ENCODE measurements at places on chromosomes 3 and 15. TPM values are rescaled to one million over a fixed set of nuclear protein-coding genes. Genes with fewer than 3 reads are reported as not detected.

GRCh38 chr3:30225021-30225420, 381.4 kb upstream of the TGFBR2 start:
- no peak for DNase-seq

GRCh38 chr3:104133630-104134029, 1233.1 kb upstream of the ALCAM start:
- no peak for DNase-seq

DNA sequence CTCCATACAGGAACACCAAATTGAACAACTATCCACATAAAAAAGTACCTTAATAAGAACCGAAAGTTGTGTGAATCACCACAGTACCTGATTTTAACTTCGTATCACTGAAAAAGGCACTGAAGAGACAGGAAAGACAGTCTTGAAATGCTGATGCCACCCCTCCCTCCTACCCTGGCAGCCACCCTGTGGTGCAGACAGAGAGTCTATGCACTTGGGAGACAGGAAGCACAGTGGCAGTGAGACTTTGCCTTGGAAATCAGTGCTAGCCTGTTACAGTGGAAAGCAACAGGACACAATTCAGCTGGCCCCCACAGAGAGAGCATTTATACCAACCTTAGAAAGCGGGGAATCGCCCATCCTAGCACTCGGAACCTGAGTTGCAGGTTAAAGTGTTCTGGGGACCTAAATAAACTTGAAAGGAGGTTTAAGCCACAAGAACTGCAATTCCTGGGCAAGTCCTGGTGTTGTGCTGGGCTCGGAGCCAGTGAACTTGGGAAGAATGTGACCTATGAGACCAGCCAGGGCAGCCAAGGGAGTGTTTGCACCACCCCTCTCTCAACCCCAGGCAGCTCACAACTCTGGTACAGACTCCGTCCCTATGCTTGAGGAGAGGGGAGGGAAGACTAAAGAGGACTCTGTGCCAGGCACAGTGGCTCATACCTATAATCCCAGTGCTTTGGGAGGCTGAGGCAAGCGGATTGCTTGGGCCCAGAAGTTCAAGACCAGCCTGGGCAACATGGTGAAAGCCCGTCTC, 240.1 kb downstream of the ISL2 start:
- DNase-seq: peak; percentile 74

- no peak for DNase-seq
Measured at GRCh38 chr3:73955494-73956070, 330.8 kb upstream of the PDZRN3 start.

DNA sequence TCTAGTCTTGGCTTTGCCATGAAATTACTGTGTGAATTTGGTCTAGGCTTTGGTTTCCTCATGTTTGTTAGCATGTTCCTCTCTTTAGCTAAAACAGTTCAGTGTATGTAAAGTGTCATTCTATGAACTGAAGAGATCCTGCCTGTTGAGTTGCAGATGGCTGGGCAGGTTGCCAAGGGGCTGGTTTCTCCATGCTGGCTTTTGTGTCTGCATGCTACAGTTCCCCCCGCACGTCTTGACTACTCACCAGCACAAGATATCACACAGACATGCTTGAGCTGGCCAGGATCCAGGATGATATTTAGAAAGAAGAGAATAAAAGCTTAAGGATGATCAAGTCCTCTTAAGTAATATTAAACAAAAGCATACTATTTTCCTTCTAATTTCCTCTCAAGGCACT, 90.2 kb downstream of the CERS3 start:
- DNase-seq: no peak

- no peak for DNase-seq
Measured at GRCh38 chr3:169931747-169932520, 20.6 kb downstream of the SAMD7 start.

DNA sequence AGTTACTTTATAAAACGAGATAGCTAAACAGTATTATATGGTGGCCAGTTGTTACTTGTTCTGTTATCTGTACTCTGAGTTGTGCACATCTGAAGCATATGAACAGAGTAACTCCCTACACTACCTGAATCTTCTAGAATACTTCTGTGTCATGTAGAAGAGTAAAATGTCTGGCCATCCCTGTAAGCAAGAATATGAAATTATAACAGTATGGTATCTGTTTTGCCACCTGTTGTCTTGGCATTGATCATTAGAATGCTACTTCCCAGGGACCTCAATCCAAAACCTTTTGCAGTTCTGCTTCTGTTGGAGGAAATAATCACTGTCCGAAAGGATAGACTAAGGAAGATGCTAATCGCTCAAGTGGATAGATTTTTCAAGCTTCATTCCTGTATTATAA, 1.9 kb downstream of the TEX9 start:
- DNase-seq: no peak

GRCh38 chr3:186540835-186541226, 3.3 kb downstream of the CRYGS start:
- DNase-seq: no peak

DNA sequence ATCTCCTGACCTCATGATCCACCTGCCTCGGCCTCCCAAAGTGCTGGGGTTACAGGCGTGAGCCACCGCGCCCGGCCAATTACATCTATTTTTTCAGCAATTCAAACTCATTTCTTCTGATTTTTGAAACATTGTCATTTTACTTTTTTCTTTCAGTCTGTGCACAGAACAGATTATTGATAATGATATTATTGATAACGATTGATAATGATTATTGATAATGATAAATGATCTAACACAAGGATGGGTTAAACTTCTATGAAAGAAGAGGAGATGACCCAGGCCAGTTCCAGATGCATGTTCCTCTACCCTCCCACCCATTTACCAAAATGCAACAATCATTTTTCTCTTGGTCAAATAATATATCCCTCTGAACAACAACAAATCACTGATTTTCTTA, 118.0 kb downstream of the CTNNB1 start:
- peak; percentile 37 for DNase-seq

- DNase-seq: no peak
Measured at GRCh38 chr15:84081391-84082168, 154.0 kb upstream of the GOLGA6L4 start.

GRCh38 chr3:112089956-112090886, 4.0 kb downstream of the C3orf52 start:
- DNase-seq: no peak

DNA sequence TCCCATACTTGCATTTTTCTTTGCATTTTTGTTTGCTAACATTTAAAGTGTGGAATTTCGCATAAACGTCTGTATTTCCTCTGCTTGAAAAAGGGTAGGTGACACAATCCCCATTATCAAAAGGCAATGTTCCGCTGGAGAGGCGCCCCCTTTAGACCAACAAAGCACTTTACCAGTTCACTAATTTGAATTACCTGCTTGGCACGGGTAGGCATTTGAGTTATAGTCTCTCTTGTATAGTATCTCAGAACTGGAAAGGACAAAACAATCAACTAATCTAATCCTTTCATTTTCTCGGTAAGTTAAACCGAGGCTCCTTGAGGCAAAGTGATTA, 775 bp upstream of the CCDC39 start:
- no peak for DNase-seq

Gene MEGF11
- total RNA-seq: not detected

Gene PDE8A
- 44.4 TPM for total RNA-seq

Gene SLC9A9
- total RNA-seq: 5.5 TPM

Gene ZNF80
- total RNA-seq: 0.10 TPM

Measured in upper lobe of left lung (tissue), 6 donors.